ENCODE measurements at places on chromosomes 16 and 17.
A peak's percentile ranks its signal among the peaks of the same experiment; 100 is the strongest.

- no peak for DNase-seq
Observed at GRCh38 chr17:61159221-61159814, 240.3 kb upstream of the TBX2 start.

DNA sequence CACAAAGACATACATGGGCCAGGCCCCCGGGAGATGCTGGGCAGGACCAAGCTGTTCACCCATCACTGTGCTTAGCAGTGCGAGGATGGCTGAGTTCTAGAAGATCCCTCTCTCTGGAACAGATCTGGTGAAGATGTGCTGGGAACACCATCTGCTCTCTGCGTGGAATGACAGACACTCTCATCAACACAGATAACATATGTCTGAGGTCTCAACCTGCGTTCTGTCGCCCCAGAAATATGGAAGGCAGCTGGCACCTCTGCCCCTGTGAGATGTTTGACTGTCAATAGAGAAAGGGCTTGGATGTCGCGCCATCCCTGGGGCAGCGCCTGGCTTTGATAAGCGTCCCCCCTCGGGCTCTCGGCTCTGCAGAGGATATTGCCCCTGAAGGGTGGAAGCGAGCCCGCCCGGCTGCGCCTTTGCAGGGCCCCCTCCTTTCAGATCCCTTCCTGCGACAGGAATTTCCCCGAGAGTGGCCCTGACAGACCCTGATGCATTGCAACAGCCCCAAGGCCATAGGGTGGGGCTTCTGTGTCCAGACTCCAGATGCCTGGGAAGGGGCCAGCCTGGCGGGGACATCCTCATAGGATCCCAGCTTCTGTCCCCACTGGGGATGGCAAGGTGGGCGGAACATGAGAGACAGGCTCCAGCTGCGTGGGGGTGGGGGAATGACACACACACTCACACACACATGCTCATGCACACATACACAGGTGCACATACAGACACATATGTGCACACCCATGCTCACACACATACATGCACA is 86.9 kb upstream of the ZNF469 start:
- no peak for DNase-seq

DNA sequence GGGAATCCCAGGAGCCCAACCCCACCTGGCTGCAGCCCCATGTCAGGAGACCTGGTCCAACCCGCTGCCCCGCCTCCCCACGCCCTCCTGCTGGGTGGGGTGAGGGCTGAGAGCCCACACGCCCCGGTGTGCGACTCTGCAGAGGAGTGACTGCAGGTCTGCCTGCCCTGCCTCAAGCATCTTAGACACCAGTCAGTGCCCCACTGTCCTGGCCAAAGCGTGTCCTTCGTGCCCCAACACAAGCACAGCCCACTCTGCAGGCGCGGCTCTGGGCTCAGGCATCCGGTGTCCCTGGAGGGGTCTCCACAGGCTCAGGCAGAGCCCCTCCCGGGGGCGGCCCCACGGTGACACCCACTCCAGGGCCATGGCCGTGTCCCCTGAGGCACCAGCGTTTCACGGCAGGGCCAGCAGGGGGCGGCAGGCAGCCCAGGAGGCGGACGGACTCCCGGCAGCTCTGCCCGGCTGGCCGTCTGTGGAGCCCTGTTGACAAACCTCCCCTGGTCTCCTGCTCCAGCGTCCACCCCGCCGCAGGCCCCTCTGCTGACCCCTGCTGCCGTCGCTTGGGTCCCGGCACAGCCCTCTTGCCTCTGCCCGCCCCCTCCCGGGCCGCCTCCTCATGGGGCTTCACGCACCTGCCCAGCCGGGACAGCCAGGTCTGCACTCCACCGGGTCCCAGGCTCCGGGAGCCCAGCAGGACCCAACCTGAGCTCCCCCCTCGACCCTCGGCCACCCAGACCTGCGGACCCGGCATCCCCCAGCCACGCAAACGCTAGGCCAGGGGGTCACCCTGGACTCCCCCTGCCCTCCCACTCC is 8.6 kb upstream of the UBE2I start:
- DNase-seq = peak; percentile 77

GRCh38 chr16:87348616-87349157 is 31.5 kb upstream of the C16orf95 start:
- no peak for DNase-seq

DNA sequence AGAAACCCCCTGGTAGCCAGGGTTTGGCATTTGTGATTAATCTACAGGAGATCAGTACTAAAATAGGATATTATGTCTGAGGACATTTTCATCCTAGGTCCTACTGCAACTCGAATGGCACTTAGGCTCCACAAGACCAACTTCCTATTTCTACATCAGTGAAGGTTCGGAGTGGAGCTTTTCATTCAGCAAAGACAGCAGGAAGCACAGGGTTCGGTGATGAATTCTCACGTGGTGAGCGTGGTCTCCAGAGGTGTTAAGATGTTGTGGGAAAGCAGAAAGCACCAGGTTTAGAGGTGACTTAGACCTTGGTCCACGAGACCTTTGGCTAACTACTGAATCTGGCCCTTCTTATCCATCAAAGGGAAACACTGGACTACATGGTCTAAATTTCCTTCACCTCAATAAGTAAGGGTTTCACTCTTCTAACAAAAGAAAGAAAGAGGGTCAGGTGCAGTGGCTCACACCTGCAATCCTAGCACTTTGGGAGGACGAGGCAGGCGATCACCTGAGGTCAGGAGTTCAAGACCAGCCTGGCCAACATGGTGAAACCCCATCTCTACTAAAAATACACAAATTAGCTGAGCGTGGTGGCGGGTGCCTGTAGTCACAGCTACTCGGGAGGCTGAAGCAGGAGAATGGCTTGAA is 13.9 kb upstream of the HELZ start:
- peak; percentile 43 for DNase-seq

GRCh38 chr17:77125432-77125901 is 15.3 kb upstream of the SEC14L1 start:
- DNase-seq = no peak

GRCh38 chr17:51580869-51581268 is 320.5 kb downstream of the UTP18 start:
- no peak for DNase-seq

GRCh38 chr16:69838489-69838888 is 76.4 kb downstream of the WWP2 start:
- DNase-seq = no peak

- no peak for DNase-seq
Observed at GRCh38 chr17:73614256-73614655, 30.0 kb downstream of the SDK2 start.

GRCh38 chr17:76726231-76726775 is at the start of gene JMJD6:
Gene JMJD6, minus strand, starts transcription at chr17:76726606. Its CDS starts 131 bp downstream, at chr17:76726475.
- peak; percentile 97 for DNase-seq

DNA sequence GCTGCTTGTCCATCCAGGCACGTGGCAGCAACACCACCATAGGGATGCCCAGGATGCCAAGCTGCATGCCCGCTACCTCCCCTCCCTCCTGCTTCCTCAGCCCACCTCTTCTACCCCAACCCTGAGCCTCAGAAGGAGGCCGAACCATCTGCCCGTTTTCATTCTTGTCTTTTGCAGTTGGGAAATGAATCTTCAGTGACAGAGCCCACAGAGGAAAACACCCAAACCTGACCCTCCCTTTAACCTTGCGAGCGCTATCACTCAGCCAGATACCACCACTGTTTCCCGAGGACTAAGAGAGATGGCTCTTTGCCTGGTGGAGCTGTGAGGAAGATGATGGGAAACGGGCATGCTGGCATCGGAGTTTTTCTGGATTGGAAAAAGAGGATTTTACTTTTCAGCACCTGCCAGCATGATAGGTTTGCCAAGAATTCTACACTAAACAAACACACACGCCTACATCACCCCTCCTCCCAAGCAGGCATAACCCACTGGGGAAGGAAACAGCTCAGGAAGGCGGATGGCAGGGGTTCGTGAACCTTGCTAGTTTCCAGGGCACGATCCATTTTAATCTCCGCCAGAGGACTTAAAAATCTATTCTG is 457.4 kb downstream of the SLC39A11 start:
- no peak for DNase-seq

- DNase-seq = no peak
Observed at GRCh38 chr17:296379-296778, 56.2 kb downstream of the RPH3AL start.

DNA sequence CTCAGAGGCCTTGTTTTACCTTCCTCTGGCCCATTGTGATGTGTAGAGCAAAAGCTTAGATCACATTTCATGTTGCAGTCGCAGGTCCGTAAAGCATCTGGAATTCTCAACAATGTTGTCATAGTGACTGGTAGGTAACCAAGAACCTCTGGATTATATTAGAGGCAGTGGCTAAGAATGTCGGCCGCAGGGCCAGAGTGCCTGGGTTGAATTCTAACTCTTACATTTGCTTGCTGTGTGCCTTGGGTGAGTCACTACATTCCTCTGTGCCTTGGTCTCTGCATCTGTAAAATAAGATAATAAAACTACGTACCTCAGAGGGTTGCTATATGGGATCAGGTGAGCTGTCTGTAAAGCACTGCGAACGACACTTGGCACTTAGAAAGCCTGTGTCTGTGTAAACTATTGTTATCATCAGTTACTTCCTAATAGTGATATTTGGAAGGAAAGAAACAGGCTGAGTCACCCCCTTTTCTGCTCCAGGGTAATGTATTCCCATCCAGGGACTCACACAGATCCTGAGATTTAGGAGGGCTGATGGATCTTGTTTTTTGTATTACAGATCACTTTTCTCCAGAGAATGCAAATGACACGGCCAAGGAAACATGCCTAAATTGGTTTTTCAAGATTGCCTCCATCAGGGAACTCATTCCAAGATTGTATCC is 52.2 kb downstream of the VPS35L start:
- no peak for DNase-seq

GRCh38 chr17:63335831-63336230 is 110.3 kb downstream of the CYB561 start:
- no peak for DNase-seq

DNA sequence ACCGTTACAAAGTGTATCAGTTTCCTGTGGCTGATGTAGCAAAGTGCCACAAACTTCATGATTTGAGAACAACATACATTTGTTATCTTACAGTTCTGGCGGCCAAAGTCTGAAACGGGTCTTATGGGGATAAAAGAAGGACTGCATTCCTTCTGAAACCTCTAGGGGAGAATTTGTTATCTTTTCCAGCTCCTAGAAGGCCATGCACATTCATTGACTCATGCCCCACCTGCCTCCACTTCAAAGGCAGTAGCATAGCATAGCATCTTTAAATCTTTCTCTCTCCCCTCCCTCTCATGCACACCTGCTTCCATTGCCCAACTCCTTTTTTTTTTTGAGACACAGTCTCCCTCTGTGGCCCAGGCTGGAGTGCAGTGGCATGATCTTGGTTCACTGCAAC is 190.7 kb upstream of the DYNLRB2 start:
- DNase-seq = no peak

- DNase-seq = no peak
Observed at GRCh38 chr17:63443053-63443452, 3.1 kb downstream of the CYB561 start.

- DNase-seq = no peak
Observed at GRCh38 chr16:22035153-22035552, 27.2 kb downstream of the MOSMO start.

- no peak for DNase-seq
Observed at GRCh38 chr17:72287586-72287985, 166.8 kb downstream of the SOX9 start.

GRCh38 chr17:58585554-58585953 is 71.1 kb upstream of the MTMR4 start:
- DNase-seq = no peak

DNA sequence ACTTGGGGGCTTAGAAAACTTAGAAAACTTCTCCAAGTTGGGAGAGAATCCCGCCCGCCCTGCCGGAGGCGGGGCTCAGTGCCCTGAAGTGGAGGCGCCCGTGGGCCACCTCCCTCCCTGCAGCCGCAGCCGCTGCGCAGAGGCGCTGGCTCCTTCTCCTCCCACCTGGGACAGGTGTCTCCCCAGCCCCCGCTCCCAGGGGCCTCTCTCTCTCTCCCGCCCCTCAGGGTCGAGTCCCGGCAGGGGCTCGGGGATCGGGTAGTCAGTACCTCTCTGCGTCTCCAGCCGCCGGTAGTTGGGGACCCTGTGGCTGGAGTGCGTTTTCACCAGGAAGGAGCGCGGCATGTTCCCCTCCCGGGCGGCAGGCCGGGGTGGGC is 257 bp downstream of the SNAI3 start:
- DNase-seq = peak; percentile 42

DNA sequence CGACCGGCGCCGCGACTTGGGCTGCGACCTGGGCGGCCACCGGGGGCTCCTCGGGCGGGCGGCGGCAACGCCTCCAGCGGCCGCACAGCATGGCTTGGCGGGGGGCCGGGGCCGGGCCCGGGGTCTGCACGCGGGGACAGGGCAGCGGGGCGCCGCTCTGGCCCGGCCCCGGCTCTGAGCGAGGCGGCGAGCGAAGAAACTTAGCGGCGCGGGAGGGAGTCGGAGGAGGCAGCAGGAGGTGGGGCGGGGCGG is at the start of gene PLCD3:
PLCD3 (minus strand) TSS at position 196 of the 252 bp plus-strand sequence; CDS start at position 91, 105 bp downstream.
- no peak for DNase-seq

DNA sequence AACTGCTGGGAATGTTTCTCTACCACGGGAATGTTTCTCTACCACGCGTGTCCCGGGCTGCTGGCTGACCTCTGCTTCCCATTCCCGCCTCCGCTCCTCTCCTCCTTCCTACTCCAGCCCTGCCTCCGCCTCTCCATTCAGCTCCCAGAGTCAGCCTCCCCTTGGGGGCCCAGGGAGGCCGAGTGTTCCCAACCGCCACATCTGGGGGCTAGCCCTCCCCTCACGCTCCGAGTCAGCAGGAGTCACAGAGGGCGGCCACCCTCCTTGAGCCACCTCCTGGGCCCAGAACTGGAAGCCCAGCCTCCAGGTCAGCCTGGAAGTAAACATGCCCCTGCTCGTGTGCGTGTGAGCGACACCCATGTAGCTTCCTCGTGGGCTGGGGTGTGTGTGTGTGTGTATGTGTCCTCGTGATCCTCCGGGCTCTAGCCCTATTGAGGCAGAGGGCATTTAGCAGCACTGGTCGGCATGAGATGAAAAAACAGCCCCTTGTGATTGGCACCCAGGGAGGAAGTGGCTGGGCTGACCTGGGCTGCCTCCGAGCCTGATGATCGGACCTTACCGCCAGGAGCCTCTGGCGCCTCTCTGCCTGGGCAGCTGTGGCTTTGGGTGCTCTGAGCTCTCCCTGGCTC is 7.3 kb downstream of the CYGB start:
- no peak for DNase-seq

GRCh38 chr17:76271669-76272540 is 6.8 kb downstream of the UBALD2 start:
- peak; percentile 42 for DNase-seq

- no peak for DNase-seq
Observed at GRCh38 chr16:70151391-70151790, 22.2 kb upstream of the CLEC18C start.

DNA sequence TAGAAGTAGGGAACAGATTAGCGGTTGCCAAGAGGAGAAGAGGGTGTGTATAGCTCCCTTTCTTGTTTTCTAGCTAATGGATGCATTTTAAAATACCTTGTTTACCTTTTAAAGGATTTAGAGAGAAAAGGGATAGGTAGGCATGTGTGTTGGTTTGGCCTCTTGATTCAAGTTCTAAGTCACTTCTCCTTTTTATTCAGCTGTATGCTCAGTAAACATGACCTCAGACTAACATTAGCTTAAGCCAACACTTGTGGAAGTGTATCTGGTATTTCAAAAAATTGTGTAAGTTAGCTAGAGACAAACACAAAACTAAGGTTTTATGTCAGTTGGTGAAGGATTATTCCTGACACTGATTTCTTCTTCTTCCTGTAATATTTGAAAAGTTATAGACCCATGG is 204.1 kb upstream of the NOG start:
- no peak for DNase-seq
